NCI-H1436 treated with DMSO at 0.1 percent for 48 hours (cell line): ENCODE measurements at places on chromosomes 6 and 20.

DNA sequence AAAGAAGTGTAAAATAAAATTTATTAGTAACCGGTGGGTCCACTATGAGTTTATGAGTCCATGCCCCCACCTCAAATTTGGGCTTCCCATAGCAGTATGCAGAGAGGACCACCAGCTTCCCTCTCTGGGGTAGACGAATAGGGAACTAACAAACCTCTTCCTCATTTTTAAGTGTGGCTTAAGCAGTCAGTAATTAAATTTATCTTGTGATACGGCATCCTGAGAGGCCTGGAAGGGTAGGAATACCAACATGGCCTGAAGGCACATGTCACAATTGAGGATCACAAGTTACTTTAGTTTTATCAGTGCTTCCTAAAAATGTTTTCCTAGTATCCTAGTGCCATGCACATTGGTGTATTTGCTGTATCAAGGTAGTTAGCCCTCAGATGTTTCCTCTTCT, 239.9 kb downstream of the HIVEP2 start:
- DNase-seq = no peak

GRCh38 chr6:75498862-75499261, 5.3 kb upstream of the FILIP1 start:
- no peak for DNase-seq

GRCh38 chr6:53026526-53026925, 31.4 kb upstream of the GSTA4 start:
- no peak for DNase-seq

- no peak for DNase-seq
These were observed 55.2 kb downstream of the KCNQ2 start for GRCh38 chr20:63417097-63417737.

DNA sequence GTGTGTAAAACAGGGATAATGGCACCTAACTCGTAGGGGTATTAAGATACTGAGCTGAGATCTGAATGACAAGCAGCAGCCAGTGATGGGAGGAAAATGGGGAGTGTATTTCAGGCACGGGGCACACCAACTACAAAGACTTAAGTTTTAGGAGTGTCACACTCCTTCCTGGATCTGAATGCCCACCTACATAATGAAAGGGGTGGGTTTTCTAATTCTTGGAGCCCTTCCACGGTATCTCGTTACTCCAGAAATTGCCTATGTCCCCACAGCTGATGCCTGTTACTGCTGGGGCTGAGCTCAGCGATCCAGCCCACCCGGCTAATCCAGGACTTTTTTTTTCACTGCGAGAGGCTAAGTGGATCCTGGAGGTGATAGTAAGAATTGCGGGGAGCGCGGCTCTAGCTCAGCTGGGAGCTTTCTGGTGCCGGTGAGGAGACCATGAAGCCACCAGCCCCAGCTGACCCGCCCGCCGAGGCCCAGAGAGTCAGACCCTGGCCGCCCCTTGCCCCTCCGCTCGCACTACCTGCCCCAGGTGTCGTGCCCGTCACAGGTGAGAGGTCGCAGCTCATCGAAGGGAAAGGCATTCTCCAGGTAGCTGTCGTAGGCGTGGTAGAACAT, 727 bp downstream of the EDEM2 start:
- no peak for DNase-seq
